ENCODE measurements at places on chromosomes 1 and 21.

DNA sequence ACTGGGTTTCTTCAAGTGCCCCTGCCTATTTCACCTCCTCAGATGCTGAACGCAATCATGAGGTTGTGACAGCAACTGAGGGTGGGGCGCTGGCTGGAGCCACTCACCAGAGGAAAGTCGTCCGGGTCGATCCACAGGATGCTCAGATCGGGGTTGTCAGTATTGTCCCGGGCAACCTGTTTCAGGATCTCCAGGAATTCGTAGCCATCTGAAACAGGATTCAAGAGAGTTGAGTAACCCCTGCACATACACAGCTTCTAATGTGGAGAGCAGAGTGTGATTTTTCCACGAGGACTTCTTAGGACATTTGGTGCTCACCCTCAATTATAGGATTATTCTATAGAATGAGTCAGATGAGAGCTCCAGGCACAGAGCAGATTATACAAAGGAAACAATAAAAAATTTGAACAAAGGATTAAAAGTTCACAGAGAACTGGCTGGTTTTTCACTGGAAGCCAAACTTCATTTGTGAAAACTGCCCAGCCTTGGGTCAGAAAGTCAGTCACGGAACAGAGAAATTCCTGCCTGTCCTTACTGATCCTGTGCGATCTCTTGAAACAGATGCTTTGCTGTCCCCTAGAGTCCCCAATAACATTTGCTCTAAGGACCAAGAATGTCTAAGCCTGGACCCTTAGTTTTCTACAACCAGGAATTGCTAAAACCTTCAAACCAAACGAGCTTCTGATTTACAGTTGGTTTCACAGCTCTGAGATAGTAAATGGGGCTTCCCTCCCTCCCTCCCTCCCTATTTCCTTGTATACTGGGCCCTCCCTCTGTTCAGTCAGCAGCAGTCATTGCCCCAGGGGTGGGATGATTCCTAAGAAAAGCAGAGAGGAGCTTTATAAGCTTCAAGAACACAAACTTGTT is 63.2 kb downstream of the CASQ2 start:
- no peak for DNase-seq

DNA sequence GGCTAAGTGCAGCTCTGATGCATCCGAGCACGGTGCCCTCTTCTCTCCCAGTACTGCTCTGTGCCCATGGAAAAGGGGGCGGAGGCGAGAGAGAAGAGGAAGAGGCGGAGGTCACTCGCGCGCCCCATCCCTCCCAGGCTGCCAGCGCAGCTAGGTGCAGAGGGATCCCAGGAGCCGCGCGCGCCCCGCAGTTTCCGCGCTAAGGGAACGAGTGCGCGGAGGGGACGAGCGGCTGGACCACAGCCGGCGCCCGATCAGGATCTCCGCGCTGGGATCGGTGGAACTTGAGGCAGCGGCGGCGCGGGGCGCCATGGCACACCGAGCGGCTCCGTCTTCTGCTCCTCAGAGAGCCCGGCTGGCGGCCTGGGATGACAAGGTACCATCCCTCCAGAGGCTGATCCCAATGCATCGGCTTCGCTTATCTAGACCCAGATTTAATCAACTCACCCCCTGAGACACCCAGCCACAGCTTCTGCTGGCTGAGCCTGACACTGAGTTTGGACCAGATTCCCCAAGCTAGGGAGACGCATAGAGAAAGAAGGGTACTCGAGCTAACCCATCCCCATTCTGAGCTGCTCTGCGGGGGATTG is at the start of gene PTGFR:
TSS of gene PTGFR (plus strand) at position 114 of the 590 bp plus-strand sequence. CDS start 1,770 bp downstream, outside the sequence.
- DNase-seq, result peak; percentile 86

DNA sequence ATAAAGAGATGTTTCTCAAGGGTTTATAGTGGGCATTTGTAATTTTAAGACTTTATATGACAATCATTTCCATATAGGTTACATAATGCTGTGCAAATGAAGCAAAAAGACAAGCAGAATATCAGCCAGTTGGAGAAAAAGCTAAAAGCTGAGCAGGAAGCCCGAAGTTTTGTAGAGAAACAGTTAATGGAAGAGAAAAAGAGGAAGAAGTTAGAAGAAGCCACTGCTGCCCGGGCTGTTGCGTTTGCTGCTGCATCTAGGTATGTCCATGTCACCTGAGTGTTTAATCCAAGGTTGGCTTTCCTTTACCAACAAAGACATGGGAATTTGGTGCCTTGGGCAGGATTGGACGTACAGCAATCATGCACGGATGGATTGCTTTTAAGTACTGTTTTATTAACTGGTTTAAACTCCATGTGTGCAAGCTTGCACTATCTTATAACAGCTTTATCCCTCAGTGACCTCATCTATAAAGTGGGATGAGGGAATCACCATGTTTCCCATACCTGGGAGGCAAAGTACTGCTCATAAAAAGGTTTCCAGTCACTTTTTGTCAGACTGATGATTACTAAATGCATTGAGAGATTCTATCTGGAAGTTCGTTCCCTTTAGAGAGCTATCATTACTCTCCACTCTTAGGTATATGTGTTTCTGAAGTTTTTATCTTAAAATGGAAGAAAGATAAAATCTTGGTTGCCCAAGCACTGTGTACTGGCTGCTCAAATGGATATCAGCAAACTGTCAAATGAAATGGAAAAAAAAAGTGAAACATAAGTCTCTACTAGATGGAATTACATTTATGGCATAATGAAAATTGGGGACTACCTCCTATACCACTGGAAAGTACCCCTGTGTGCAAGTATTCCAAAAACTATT is 55.1 kb downstream of the MACO1 start:
- DNase-seq, result no peak

DNA sequence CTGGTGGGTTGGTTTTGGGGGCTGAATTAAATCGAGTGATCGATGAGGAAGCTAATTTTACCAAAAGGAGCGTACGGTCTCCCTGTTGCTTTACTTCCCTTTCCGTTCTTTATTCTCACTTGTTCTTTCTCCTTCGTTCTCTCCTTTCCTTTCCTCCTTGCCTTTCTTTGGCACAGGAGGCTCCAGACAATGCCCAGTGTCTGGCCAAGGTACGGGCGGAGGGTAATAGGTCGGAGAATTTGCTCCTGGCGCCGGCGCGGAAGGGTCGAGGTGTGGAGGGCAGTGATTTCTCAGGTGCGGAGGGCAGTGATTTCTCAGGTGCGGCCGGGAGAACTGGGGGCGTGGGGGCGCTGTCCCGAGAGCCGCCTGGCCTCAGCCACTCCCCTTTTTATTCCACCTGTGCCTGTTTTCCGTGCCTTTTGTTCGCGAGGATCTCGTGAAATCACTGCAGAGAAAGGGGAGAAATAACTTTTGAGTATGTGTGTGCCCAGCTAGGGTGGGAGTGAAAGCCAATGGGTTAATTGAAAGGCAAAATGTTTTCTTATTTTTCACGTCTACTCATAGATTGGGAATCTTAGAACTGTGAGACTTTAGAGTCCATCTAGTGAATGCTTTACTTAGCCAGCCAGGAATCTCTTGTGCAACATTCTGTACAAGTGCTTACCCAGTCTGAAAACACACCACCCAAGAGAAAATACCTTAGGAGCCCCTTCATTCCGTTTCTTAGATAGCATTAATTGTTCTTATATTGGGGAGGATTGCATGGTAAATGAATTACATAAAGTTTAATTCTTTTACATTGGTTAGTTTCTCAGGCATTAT is 1.3 kb downstream of the FNBP1L start:
- no peak for DNase-seq
